ENCODE measurements at places on chromosomes 2 and 18.
A peak's percentile ranks its signal among the peaks of the same experiment; 100 is the strongest.

DNA sequence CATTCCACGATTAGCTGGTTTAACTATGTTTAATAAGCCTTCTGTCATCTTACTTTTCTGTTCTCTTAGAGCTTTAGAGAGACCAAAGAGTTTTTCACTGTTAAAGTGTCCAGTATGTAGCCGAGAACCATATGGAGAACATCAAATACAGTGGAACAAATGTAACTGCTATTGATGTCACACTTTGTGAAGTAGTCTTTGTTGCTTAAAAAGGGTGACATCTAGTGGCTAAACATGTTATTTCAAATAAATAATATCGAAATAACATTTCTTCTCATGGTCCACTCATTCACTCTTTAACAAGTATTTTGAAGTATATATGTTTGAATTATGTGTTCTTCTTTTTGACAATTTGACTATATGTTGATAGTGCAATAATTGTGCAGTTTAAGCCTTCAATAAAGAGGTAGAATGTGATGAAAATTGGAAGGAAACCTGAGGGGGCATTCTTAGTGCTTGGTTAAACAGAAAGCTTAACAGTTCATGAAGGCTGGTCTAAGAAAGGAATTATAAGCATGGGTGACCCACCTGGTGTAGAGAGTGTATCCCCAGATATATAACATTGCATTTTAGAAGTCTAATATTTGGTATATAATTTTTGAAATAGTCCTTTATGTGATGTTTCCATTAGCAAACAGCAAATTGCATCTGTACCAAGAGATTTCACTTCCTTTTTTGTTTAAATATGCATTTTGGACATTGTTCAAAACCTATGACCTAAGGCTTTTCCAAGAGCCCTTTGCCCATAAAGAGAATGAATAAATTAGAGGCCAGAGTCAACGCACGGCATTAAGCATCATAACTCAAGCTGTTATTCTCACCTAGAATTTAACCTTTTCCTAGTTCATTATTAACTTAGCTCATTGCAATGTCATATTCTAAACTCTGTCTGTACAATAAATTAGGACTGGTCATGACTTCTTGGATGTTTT is 112.1 kb downstream of the KYNU start:
- peak; percentile 5 for DNase-seq

DNA sequence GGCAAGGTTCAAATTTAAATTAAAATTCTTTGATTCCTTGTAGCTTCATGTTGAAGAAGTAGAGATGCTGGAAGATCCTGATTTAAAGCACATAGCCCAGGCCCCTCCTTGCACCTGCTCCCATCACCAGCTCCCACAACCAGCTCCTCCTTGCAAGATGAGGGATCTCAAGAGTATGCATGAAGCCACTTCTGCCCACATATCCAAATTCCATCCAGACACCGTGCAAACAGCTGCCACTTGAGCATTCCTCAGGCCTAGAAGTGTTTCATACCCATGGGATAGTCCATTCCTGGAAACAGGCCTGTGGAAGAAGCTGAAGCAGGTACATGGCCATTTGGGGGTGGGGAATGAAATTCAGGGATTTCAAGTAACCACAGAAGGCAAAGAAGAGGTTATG is 32.4 kb upstream of the ITPRID2 start:
- no peak for DNase-seq

DNA sequence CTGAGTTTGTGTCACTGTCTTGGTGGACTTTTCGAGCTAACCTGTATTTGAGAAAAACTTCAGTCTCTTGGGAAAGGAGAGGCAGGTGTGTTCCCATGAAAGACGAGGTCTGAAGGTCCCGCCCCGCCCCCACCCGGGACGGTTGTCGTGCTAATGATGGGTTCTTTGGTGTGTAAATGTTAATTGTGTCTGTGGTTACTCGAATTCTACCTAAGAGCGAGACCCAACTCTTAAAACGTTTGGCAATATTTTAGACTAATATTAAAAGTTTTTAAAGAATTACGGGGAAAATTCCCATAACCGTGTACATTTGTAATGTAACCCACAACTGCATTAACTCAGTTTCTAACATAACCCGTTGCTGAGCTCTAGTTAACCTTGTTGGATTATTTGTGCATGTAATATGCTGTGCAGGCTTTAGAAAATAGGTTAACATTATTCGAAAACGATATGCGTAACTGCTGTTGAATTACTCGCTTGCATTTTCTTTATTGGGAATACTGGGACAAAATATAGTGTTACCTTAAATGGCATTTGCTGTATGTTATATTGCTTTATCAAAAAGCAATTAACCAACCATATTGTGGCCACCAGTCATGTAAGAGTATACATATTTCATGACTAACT is 833 bp downstream of the EPB41L5 start:
- no peak for DNase-seq

DNA sequence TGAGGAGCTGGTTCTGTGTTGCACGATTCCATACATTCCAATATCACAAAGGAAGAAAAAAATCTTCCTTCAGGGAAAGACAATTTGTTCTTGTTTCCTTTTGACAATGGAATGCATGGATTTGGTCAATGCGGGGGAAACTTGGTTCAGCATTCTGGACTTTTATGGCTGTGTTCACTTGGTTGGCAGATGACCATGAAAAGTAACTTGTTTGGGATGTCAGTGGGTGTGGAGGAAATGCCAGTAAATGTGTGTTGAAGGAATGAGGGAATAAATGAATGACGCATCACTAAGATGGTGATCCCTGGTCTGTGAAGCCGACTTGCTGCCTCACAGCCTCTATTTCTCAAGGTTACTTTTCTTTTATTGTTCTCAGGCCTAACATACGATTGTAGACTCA is 53.7 kb downstream of the THUMPD2 start:
- no peak for DNase-seq

All from RPMI8226 (cell line).